Smooth muscle cell of the coronary artery (primary cell): ENCODE measurements at places on chromosomes 2 and 18. TPM values are rescaled to one million over a fixed set of nuclear protein-coding genes. Genes with fewer than 3 reads are reported as not detected.

Gene INHBB
- 0.08 and 0.70 TPM in 2 replicates for total RNA-seq

Gene VSNL1
- 0.23 and 0.47 TPM in 2 replicates for total RNA-seq

Gene GALNT1
- total RNA-seq: 36.2 and 104 TPM in 2 replicates

Gene PSMA8
- not detected in 2 replicates for total RNA-seq

Gene ANKRD36C
- 24.8 and 25.1 TPM in 2 replicates for total RNA-seq

Gene RAPGEF4
- 0.90 and 3.0 TPM in 2 replicates for total RNA-seq

Gene SLC14A1
- total RNA-seq: 4.4 and 225 TPM in 2 replicates

Gene GCKR
- 0.12 and 3.5 TPM in 2 replicates for total RNA-seq

Gene STAT4
- 4.1 and 4.4 TPM in 2 replicates for total RNA-seq

Gene ELMOD3
- total RNA-seq: 11.8 and 20.4 TPM in 2 replicates

Gene BMP10
- not detected in 2 replicates for total RNA-seq

Gene POMC
- 0.15 and 0.59 TPM in 2 replicates for total RNA-seq
